ENCODE measurements at places on chromosomes 4 and X.
A peak's percentile ranks its signal among the peaks of the same experiment; 100 is the strongest.

GRCh38 chr4:80803337-80803736 is 227.2 kb upstream of the BMP3 start:
- no peak for DNase-seq

DNA sequence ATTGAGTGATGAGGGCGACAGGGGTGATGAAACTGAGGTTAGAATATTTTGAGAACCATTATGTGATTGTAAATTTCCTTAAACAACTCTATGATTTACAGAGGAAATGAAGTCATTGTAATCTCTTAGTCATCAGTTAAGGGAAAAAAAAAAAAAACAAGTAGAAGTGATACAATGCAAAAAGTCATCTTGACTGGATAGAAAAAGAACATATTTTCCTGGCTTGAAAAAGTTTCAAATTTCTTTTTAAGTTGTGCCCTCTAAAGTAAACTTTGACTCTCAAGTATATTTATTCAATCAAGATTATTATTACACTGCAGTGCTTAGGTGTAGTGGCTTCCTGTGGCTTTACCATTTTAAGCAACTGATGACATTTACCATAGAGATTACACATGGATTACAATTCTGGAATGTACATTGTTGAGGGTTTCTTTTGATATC is 40.6 kb downstream of the GABRB1 start:
- no peak for DNase-seq

DNA sequence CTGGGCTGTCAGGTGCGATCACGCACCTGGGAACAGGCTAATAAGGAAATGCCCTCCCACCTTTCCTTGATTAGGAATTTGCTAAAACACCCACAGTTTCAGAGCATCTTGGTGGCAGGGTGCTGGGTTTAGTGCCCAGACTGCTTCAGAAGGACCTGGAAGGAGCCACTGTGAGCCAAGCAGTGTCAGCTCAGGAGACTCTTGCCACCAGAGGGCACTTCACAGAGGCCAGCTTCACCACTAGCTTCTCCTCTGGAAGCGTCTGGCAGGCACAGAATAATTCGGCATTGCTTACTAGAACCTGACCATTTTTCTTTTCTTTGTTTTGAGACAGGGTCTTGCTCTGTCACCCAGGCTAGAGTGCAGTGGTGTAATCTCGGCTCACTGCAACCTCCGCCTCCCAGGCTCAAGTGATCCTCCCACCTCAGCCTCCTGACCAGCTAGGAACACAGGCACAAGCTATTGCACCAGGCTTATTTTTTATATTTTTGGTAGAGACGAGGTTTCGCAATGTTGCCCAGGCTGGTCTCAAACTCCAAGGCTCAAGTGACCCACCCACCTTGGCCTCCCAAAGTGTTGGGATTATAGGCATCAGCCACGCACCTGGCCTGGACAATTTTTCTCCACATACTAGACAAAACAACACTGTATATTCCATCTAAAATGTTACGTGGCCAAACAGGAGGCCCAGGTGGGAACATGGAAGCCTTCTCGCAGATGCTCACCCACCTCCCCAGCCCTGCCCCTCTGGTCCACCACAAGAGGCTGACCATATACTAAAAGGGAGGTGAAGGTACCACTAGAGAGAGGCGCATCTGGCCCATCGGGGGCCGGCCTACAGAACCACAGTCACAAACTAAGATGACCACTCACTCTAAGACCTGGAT is 14.1 kb downstream of the NOP14 start:
- no peak for DNase-seq

GRCh38 chrX:28880136-28880535 is 292.9 kb downstream of the IL1RAPL1 start:
- no peak for DNase-seq

DNA sequence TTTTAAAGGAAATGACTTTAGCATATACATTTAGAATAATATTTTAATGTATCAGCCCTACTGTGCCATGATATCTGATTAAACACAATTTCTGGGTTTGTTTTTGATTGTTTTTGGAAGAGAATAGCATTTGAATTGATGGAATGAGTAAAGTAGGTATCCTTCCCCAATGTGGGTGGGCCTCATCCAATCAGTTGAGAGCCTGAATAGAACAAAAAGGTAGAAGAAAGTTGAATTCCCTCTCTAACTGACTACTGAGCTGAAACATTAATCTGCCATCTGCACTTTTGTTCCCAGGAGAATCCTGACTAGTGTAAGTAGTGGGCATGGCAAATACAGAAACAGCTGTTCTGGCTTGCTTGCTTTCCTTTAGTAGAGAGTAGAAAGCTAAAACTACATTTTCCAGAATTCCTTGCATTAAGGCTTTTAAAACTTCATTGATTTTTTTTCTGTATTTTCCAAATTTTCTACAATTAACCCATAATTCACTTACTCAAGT is 9.7 kb upstream of the SEC24D start:
- DNase-seq = no peak

GRCh38 chr4:175309041-175309440 is 390.9 kb downstream of the ADAM29 start:
- no peak for DNase-seq

- peak; percentile 89 for DNase-seq
These were observed 161.1 kb upstream of the NAP1L5 start for GRCh38 chr4:88858752-88859151.

- no peak for DNase-seq
These were observed 29.6 kb upstream of the KCNE5 start for GRCh38 chrX:109654516-109655109.

GRCh38 chr4:48653217-48654014 is 126.7 kb downstream of the FRYL start:
- DNase-seq = no peak

DNA sequence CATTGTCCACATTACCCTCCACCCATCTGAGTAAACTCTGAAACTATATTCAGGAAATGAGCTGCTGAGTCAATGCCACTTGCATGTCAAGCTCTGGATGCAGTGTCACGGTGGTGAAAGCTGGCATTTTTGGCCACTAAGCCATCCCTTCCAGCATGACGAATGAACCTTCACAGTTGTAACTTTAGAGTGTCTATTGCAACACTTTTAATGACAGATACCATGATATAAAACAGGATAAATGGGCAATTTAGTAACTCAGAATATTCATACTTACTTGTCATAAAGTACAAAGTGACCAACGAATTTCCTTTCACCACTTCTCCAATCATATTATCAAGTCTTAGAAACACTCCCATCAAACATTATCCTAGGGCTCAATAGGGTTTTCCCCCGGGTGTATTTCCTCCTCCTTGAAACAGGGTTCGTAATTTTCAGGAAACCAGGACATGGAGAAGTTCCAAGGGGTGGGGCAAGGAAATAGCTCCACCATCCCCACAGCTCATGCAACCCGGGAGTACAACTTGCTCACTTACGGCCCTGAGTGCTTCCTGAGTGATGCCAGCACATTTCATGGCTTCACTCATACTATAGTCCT is 73.1 kb downstream of the MTHFD2L start:
- DNase-seq = no peak
